Fibroblast of skin of left biceps (primary cell): ENCODE measurements at places on chromosomes 2 and 18.

DNA sequence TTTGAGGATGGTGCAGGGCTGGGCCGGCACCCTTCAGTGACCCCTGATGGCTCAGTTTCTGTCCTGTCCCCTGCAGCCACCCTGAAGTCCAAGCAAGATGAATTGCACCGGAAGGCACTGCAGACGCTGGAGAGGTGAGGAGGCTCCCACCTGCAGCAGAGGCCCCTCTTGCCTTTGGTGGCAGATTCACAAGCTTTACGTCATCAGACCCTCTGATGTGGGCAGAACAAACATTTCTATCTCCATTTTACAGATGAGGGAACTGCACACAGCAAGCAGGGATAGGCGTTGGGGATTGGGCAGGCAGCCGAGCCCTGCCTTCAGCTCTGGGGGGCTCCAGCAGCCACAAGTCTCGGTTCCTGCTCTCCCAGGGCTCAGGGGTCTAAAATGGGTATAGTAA, 107.7 kb upstream of the MCFD2 start:
- no peak for DNase-seq

DNA sequence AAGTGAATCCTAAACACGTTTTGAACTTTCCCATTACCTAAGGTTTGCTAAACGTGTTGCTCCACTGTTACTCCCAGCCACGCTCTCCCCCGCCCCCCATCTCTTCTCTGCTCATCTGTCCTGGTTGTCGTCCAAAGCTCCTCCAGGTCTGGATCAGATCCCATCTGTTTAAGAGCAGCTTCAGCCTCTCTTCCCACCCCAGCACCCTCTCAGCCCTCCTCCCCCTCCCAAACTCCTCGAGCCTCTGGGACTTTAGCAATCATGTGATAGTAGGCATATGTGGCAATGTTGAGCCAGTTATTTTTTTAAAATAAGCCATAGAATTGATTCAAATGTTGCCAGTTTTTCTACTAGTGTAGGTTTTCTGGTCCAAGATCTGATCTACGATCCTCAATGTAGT, 20.0 kb upstream of the LPIN1 start:
- DNase-seq = no peak

DNA sequence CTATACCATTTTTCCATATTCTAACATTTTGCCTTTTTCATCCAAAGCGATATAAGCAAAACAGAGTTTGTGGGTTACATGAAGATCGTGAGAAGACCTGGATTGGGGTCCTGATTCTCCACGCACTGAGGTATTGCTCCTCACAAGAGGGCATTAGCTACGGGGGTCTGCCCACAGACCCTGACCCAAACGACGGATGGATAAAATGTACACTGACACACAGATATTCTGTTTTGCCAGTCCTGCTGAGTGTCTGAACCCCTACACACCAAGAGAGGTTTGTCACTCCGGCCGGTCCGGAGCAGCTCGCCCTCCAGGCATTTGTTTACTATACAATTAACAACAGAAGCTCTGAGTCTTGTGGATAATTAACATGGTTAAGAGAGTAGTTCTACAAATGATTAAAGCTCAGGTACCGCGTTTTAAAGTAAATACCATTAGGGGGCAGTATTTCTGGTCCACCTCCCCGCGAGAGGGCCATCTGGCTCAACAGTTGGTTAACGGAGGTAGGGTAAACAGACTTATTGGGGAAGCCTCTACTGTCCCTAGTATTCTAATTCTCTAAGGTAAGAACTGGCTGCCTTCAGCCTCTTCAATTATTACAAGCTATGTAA, 28.4 kb downstream of the SCYGR8 start:
- no peak for DNase-seq

DNA sequence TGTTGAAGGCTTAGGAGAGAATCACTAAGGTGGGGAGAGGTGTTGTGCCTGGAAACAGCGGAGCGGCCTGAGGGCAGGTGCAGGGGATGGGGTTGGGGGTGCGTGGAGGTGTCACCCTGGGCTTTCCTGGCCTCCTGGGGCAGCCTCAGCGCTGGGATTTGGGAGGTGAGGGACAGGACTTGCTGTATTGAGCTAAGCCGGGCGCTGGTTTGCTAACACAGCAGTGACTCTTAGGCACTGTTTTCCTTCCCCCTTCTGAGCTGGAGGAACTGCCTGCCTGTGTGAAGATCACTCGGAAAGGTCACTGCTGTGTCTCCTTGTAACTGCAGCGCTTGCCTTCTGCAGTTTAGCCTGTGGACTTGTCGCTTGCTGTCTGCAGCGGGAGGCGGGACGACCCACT, 21.2 kb downstream of the PRELID3A start:
- no peak for DNase-seq

DNA sequence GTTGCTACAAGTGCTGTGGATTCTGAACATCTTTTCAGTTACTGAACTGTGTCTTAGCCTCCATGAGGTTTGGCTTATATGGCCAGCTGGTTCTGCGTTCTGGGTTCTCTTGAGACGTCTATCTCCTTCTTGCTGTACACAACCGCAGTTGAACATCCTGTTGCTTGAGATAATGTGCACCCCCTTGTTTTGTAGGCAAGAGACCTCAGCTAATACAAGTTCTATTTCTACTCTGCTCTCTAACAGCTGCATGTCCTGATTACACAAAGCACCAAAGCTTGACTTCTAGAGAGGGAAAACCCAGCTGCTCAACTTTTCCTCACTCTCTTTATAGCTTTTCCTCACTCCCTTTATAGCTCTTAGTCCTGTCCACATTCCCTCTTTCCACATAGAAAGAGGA, 176.0 kb downstream of the LTBP1 start:
- no peak for DNase-seq

GRCh38 chr2:29596584-29596983, 324.8 kb downstream of the ALK start:
- DNase-seq = no peak

- DNase-seq = no peak
These were observed 7.8 kb downstream of the RBM44 start for GRCh38 chr2:237806334-237806733.

DNA sequence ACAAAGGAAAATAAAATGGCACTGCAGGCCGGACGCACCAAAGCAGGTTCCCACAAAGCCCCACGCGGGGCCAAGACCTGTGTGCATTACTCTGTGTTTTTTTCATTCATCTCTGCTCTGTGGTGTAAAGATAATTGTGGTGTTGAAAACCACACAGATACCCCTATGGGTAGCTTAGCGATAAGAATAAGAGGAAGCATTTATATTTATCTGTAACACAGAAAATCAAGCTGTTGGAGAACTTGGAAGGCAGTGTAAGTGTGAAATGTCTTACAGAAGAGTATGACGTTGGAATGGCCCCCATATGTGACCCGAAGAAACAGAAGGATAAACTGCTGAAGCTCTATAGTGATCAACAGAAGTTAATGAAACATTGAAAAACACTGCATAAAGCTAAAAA, 20.3 kb upstream of the MARCO start:
- no peak for DNase-seq

- DNase-seq = no peak
These were observed 13.4 kb upstream of the LRPPRC start for GRCh38 chr2:44009136-44009735.

DNA sequence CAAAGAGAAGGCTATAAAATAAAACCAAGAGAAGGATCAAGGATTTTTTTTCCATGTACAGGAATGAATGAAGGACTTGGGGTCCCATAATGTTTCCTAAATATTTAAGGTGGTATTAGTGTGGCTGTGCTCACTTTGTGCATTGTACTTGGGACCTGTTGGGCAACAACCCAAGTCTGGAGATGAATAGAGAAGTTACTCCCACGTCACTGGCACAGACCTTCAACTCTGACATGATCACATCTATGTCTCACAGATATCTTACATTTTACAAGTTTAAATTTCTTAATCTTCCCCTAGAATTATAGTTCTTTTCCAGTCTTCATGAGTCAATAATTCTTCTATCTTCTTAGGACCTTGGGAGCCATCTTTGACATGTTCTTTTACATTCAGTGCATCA, 133.4 kb downstream of the PLCL1 start:
- no peak for DNase-seq

- DNase-seq = no peak
These were observed 252.2 kb upstream of the CDH20 start for GRCh38 chr18:61080954-61081528.

GRCh38 chr2:103789381-103790095, 1027.7 kb downstream of the TMEM182 start:
- DNase-seq = no peak

- no peak for DNase-seq
These were observed 73.1 kb upstream of the DSG1 start for GRCh38 chr18:31244771-31245394.

DNA sequence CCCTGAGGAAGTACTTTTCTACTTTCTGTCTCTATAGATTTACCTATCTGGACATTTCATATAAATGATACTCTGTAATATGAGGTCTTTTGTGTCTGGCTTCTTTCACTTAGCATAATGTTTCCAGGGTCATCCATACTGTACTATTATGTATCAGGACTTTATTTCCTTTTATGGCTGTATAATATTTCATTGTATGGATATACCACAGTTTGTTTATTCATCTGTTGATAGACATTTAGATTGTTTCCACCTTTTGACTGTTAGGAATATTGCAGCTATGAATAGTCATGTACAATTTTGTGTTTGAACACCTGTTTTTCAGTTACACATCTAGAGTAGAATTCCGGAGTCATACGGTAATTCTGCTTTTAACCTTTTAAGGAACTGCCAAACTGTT, 73.8 kb downstream of the TMEM185B start:
- DNase-seq = no peak

- DNase-seq = no peak
These were observed 3.5 kb upstream of the FHOD3 start for GRCh38 chr18:36294031-36294430.

- DNase-seq = no peak
These were observed 1.1 kb upstream of the IMP4 start for GRCh38 chr2:130341562-130342019.

DNA sequence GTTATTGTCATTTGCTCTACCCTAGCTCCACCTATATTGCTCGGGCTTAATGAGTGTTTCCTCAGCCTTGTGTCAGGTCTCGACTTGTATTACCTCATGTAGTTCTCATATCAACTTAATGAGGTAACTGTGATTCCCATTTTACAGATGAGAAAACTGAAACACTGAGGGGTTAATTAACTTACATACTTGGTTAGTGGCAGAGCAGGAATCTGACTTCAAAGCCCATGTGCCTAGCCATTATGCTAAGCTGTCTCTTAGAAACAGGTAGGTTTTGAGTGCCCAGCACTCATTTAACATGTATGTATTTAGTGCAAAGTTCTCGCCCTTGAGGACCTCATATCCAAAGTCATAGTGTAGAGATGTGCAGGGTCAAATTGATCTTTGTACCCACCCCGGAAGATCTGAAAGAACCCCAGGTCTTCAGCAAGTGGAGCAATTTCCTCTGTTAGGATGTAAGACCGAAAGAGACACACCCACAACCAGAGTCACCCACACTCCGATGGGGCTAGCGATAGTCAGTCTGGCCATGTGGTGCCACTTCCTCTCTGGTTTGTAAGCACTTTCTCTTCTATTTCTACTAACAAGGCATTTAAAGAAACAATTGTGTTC, 121.0 kb upstream of the SLC39A10 start:
- no peak for DNase-seq

DNA sequence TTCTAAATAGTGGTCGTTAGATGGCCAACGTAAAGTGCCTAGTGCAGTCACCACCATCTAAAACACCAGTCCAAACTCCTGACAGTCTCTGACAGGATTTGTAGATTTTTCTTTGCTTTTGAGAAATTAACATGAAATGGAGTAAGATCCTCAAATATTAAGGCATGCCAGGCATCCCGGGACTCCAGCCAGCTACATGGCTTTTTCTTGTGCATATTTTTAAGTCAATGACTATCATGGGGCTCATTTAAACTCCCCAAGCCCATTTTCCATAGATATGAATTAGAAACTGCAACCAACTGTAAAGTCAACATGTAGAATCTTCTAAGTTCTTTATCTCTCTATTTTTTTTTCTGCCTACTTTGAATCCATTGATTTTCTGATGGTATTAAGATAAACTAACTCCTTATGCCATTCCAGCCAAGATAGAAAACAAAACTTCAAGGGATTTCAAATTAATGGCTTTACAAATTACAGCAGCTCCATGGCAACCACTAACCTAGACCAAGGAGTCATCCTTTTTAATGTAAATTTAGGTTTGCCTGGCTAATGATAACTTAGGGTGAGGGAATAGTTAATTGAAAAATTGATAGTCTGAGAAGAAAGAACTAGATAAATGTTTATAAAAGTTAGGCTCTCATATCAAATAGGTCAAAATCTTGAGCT, 764.1 kb upstream of the NXPH2 start:
- no peak for DNase-seq

DNA sequence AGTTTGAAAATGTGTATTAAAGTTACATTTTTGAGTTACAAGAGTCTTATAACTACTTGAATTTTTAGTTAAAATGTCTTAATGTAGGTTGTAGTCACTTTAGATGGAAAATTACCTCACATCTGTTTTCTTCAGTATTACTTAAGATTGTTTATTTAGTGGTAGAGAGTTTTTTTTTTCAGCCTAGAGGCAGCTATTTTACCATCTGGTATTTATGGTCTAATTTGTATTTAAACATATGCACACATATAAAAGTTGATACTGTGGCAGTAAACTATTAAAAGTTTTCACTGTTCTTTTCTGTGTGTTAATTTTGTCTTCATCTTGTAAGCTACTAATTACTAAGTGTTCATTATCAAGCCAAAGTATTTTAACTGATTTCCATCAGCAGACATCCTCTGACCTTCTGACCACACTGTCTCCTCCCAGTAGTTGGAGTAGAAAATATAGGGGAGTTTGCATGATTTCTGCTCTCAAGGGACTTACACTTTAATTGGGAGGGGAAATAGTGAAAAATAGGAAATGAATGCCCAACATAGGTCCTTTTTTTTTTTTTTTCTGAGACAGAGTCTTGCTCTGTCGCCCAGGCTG, 4.3 kb downstream of the PMAIP1 start:
- no peak for DNase-seq

DNA sequence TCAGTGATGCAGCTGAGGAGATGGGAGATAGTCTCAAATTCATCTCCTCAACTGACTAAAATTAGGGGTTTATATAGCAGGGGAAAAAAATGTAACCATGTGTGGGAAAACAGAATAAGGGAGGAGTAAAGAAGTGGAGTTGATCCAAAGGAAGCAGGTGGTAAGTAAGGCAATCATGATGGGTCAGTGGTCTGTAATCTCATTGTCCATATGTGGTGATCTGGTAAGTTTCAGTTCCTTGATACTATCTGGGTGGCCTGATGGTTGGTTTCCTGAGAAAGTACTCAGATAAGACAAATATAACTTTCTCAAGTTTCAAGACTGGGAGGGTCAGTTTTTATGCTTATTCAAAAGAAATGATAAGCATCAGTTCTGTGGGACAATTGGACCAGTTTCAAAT, 312.3 kb upstream of the KCNJ3 start:
- no peak for DNase-seq

DNA sequence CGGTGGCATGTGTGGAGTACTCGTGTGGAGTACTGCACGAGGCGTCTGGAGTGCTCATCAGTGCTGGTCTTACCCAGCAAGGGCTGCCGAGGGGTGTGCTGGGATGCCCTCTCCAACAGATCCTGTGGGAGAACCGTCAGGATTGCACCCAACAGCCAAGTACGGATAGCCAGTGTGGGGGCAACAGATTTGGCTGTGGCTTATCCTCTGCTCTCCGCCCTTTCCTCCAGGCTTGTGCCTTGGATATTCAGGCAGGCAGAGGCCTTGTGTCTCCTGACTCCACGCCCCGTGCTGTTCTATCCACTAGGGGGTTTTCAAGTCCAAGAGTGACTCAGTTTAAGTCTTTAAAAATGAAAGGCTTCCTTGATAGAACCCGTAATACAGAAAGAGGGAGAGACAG, 321.0 kb upstream of the HS6ST1 start:
- no peak for DNase-seq

- DNase-seq = no peak
These were observed 9.1 kb upstream of the TLK1 start for GRCh38 chr2:171169839-171170238.
